RWPE1 (cell line): ENCODE measurements at places on chromosomes 3 and 15.

GRCh38 chr3:101179637-101180036, 140.7 kb downstream of the IMPG2 start:
- no peak for DNase-seq

DNA sequence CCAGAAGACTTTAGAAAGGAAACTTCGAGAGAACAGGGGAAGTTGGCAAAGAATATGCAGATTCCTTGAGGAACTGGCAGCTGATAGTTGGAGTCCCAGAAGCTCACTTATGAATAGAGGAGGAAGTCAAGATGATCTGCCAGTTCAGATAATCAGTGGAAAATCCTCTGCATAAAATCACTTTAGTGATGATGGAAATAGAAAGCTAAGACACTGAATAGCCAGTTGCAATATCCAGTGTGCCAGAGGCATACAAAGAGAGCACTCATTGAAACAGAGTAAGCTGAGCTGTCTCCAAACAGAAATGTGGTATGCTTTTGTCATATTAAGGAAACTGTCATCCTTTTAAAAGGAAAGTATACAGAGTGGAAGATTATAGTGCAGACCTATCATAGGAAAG, 1207.6 kb downstream of the OTOL1 start:
- DNase-seq, result no peak

- DNase-seq, result peak; percentile 85
These were observed 19.0 kb downstream of the STOML1 start for GRCh38 chr15:73972984-73973682.

DNA sequence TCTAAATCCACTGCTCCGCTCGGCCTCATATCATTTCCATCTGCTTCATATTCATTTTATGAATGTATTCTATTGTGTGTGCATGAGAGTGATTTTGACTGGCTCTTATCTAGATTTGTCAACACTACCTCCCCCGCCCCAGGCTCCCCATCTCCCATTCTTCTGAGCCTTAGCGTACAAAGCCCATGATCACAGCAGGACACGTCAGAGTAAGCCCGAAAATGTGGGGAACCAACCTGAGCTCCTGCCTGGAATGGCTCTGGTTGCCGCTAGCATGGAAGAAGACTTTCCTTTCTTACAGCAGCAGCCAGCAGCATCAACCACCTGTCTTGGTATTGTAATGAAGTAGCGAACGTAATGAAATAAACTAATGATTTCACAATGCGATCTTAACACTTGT, 61.4 kb downstream of the GABRB3 start:
- no peak for DNase-seq

DNA sequence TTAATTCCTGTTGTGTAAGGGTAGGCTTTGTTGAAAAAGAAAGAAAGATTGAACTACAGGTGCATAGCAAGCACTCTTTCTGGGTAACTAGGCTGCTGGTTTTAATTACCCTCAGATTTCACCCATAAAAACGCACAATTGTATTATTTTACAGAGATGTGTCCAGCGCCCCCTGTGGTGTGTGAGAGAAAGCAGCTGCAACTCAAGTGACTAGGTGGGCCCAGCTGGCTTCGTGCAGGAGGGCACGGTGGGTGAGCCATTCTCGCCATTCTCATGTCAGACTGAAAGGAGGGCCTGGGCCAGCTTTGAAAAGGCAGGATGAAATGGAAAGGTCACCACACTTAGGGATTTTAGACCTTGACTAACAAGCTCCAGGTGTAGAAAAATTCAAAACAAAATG, 122.6 kb downstream of the LRIG1 start:
- DNase-seq, result no peak

- no peak for DNase-seq
These were observed 19.1 kb upstream of the PLCH1 start for GRCh38 chr3:155763870-155764463.

GRCh38 chr15:96274698-96275097, 55.8 kb upstream of the NR2F2 start:
- DNase-seq, result peak; percentile 24

GRCh38 chr3:193342551-193342950, 36.0 kb downstream of the ATP13A5 start:
- DNase-seq, result no peak
